Stimulated activated effector memory CD8-positive, alpha-beta T cell treated with anti-CD3 and anti-CD28 coated beads, Interleukin-12 subunit alpha, Interleukin-12 subunit beta, amount 100 ng/mL, for 72 hours (primary cell): ENCODE measurements at places on chromosomes 12 and 14.

DNA sequence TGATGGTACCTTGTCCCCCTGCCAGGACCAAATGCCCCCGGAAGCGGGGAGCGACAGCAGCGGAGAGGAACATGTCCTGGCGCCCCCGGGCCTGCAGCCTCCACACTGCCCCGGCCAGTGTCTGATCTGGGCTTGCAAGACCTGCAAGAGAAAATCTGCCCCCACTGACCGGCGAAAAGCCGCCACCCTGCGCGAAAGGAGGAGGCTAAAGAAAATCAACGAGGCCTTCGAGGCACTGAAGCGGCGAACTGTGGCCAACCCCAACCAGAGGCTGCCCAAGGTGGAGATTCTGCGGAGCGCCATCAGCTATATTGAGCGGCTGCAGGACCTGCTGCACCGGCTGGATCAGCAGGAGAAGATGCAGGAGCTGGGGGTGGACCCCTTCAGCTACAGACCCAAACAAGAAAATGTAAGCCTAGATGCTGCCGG is 410 bp downstream of the MYF6 start:
- DNase-seq = no peak

DNA sequence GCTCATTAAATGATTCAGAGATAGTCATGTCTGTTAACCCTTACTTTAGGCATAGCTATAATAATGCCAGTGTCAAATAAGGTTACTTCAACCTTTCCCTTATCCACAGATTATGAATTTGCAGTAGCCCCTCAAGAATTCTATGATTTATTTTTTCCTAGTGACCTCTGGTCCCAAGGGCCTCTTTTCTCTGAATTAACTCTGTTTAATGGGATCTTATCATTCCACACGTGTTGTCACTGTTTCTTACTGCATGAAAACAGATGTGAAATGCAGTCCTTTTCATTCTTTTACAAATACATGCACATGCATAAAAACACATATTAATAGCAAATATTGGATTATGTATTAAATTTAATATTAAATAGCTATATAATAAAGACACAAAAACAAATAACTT is 667.7 kb upstream of the FOXG1 start:
- DNase-seq = no peak

- no peak for DNase-seq
Observed at GRCh38 chr12:63034601-63035000, 99.7 kb upstream of the PPM1H start.

DNA sequence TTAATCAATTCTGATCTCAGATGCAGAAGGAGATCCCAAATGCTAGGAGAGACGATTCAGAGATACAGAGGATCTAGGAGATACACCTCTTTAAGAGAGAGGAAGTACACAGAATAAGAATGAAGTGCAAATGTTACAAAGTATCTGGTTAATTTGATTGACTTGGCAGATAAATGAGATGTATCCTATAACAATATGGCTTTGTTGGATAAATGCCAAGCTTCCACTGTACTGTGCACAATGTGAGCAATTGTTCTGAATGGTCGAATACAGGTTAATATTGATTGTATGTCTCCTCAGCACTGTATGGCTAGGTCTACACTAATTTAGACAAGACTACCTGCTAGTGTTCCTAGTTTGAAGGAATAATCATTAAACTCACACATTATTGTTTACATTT is 119.6 kb upstream of the PTPRB start:
- DNase-seq = no peak

- no peak for DNase-seq
Observed at GRCh38 chr12:101287357-101287756, 7.5 kb downstream of the UTP20 start.

GRCh38 chr12:30155001-30155730 is 371.4 kb upstream of the TMTC1 start:
- DNase-seq = no peak

- DNase-seq = no peak
Observed at GRCh38 chr14:84064316-84065125, 1465.4 kb upstream of the FLRT2 start.

- no peak for DNase-seq
Observed at GRCh38 chr12:5682581-5682980, 250.7 kb downstream of the NTF3 start.

DNA sequence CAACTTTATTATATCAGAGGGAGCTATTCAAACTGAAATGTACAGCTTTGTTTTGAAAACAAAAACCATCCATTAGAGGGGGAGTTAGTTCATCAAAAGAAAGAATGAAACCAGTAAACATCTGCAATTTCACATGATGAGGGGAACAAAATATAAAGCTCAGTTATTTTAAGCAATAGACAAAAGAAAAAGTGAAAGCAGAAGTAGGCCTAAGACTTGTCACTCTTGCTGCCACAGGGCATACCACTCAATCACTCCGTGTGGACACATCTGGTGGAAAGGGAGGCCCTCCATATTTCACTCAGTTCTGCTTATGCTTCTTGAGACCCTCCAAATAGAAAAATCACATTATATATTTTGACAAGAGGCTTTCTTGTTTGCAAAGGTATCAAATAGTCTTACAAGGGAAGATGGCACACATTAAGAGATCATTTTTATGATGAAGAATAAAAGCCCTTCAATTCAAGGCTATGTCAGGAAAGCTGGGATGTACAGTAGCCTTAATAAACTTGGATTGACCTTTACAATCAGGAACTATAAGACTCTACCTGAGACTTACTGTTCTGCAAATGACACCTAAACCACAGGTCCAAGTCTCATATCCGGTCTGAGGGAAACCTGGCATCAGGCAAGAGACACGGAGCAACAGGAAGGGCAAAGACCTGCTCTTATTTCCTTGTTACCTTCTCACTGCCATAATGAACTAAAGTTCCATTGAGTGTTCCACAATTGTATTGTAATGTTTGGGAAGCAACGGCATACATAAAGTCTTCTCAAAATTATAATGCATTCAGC is 222.5 kb upstream of the GRIP1 start:
- DNase-seq = no peak

- no peak for DNase-seq
Observed at GRCh38 chr12:30839643-30840220, 85.0 kb upstream of the CAPRIN2 start.

DNA sequence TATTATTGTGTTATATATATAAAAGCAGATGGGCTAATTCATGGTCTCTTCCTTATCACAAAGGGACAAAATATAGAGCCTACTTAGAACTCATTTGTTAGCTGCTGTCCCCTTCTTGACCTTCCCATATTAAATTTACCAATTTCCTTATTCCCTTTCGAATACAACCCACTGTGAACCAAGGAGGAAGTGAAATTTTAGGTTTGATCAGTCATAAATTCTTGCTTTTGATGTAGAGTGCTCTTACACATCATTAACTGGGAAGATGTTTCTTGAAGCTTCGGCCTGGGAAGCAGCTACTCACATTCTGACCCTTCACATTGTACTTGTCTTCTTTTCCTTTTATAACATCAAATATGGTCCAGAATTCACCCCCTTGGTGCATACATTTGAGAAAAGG is 579.0 kb downstream of the LRFN5 start:
- DNase-seq = no peak

GRCh38 chr14:92316937-92317336 is 6.0 kb upstream of the SLC24A4 start:
- no peak for DNase-seq

DNA sequence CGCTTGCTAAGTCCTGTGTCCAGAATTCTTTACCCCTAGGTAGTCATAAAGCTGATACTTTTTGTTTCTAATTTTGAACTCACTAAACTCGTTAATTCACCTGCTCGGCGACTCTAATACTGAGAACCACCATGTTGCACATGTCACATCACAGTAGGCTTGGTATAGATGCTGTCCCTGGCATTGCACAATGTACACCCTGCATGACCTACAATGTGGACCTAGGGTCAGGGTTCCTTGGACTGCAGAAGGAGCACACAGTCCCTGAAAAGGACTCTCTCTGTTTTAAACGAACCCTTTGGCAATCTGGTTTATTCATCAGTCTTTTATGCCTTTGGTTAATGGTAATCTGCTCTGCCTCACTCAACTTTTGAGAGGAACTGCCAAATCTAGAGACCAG is 272.4 kb downstream of the FOXN3 start:
- DNase-seq = no peak

DNA sequence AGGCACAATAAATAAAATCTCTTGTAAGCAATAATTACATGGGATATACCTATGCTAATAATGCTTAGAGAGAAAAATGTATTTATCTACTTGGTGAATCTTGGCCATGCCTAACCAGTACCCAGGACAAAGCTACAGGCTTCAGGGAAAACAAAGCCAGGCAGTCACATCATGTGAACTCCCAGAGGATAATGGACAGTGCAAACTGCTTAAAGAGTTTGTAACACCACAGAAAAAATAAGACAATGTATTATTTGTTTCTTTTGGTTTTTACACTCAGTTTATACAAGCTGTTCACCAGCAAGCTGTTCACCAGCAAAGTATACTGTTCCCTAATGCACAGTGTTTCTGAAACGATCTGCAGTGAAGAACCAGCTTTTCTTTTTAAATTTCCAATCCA is 38.0 kb downstream of the DICER1 start:
- DNase-seq = no peak

DNA sequence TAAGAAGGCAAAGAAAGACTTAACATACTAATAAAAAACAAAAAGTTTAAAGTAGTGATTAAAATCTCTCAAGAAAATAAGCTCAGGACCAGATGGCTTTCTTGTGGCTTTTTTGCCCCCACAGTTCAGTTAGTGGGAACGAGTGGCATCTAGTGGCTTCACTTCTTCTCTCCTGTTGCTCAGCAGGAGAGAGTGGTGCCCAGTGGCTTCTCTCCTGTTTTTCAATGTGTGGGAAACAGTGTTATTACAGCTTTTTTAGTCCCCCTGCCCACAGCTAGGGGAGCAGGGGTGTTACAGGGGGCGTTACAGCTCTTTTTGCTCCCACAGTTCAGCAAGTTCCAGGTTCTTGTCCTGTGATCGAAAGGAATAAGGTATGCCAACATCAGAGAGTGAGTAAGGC is 135.2 kb downstream of the RERGL start:
- DNase-seq = no peak

- no peak for DNase-seq
Observed at GRCh38 chr12:130981074-130981742, 27.5 kb downstream of the ADGRD1 start.

DNA sequence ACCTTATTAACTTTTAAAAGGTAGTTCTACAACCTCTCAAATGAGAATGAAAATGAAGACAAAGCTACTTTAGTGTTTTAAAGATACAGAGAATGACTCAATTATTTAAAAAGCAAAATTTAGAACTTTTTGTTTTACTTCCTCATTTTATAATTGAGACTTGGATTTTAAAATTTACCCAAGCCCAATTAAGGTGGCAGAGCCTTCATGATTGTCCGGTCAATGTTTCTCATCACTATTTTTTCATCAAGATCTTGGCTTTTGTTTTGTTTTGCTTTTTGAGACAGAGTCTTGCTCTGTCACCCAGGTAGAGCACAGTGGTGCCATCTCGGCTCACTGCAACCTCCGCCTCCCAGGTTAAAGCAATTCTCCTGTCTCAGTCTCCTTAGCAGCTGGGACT is 32.7 kb downstream of the PPP4R3A start:
- DNase-seq = no peak

- DNase-seq = no peak
Observed at GRCh38 chr14:103247169-103247606, 86.8 kb upstream of the EIF5 start.

GRCh38 chr14:59819446-59820088 is 51.0 kb downstream of the RTN1 start:
- DNase-seq = no peak

DNA sequence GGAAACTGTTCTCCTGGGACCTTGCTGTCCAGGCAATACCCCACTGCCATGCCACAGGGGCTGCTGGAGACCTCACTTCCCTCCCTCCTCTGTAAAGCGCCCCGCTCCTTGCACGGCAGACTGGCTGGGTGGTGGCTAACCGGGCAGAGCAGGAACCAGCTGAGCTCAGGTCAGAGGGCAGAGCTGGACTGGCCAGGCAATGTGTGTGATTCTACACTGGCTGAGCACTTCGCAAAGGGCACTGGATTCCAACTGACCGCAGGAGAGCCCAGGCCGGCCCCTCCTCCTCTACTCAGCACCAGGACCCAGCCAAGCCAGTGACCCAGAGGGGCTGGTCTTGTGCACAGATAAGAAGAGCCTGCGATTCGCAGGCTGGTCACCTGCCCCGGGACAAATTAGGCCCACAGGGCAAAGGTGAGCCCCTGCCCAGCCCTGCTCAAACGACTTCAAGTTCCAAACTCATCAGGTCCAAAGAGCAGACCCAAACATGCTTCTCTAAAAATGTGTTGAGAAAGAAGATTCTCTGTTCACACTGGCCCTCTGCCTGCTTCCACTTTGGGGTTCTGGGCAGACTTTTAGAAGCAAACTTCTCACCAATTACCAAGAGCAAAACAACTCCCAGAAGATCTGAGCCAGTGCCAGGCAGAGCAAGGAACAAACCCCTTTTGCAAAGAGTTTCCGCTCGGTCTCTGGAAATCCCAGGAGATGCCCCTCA is 54.9 kb upstream of the DIO3 start:
- DNase-seq = no peak

DNA sequence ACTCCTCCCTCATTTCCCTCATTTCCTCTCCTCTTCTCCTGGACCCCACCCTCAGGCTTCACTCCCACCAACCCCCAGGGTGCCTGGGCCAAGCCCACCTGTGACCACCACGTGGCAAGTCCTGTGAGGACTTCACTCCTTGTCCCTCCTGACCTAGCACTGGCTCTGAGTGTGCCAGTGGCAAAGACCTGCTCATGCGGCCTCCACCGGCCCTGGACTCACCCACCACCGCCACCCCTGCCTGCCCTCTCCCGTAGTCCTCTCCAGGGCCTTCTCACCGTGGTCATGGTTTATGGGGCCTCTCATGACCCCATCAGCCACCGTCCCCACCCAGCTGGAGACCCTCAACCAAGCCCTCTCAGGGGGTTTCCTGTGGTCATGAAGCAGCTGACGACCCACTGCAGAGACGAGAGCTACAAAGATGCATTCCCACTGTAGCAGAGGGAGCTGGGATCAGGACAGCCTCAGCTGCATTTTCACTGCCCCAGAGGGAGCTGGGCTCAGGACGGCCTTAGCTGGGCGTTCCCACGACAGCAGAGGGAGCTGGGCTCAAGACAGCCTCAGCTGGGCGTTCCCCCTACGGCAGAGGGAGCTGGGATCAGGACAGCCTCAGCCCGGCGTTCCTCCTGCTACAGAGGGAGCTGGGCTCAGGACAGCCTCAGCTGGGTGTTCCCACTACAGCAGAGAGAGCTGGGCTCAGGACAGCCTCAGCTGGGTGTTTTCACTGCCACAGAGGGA is 3.2 kb upstream of the C14orf180 start:
- DNase-seq = no peak

- DNase-seq = no peak
Observed at GRCh38 chr12:109329003-109329402, 18.7 kb upstream of the MYO1H start.

GRCh38 chr12:113237748-113238147 is 16.5 kb downstream of the TPCN1 start:
- no peak for DNase-seq

- no peak for DNase-seq
Observed at GRCh38 chr14:105844810-105845724, 318.7 kb downstream of the TMEM121 start.

DNA sequence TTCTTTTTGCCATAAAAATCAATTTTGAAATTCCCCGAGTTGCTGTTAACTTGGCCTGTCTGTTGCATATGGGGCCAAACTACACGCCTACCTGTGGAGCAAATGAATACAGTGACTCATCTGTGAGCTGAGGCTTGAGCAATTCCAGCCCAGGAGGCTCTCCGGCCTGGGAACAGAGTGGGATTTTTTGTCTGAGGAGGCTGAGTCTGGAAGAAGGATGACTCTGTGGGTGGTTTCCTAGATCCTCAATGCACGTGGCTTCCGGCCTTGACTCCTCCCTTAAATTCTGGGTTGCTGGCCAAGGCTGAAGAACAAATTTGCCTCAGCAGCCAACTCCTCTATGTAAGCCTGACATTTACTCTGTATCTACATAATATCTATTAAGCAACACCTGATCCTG is 124.1 kb downstream of the SSPN start:
- no peak for DNase-seq
